Foreskin fibroblast (primary cell): ENCODE measurements at places on chromosomes 6 and 20.
A peak's percentile ranks its signal among the peaks of the same experiment; 100 is the strongest.

GRCh38 chr6:130473886-130474285, 108.1 kb downstream of the TMEM200A start:
- DNase-seq, result peak; percentile 92

DNA sequence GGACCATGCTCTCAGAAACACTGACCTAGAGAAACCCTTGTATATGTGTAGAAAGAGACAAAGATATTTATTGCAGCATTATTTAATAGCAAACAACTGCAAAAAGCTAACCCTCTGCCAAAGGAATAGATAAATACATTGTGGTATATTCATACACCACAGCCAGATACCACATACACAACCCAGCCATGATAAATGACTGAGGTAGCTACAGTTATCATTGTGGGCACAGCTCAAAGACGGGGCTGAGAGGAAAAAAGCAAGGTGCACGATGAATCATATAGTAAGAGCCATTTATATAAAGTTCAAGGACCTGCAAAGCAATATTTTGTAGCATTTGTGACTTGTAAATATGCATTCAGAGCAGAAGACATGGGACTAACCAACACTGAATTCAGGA, 30.8 kb downstream of the RSPO4 start:
- DNase-seq, result no peak

- DNase-seq, result peak; percentile 87
These were observed 5.5 kb downstream of the UBR2 start for GRCh38 chr6:42569102-42570028.

- no peak for DNase-seq
These were observed 137.8 kb downstream of the BTBD9 start for GRCh38 chr6:38501931-38502330.

DNA sequence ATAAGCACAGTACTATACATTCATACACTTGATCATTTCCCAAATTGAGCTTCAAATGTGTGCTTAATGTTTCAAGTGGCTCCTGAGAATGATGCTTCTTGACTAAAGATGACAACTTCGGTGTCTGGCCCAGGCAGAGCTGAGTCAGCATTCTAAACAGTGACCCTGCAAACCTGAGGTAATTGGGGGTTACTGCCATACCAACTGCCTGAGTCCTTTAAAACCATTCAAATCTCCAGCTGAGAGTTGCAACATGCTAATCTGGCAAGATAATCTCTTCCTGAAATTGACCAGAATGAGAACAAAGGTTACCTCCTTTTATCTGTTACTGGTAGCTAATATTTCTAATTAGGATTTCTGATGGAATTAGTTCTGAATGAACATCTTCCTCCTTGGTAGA, 8.2 kb downstream of the BACH2 start:
- no peak for DNase-seq
